ENCODE measurements at places on chromosomes 4 and X.

DNA sequence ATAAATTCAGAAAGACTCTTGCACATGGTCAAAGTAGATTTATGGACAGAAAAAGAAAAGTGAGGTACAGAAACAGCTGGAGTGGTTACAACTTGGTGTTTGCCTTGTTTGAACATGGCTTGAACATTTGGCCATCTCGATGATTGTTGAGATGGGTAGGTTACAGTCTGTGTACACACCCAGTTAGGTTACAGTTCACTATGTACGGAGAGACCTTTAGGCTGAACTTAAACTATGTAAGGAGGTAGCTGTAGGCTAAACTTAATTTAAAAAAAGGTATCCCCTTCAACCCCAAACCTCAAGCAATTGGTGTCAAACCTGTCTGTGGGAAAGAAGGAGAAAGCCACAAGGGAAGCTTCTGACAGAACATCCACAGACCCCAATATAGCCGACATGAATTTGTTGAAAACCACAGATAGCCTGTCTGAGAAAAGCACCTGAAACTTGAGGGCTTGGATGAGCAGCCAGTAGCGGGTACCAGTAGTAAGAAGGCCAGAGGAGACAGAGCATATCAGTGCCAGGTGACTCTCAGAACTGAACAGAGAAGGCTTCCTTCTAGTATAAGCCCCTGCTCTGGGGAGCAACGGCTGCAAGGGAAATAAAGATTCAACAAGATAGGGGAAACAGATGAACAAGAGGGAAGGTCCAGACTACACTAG, 247.9 kb upstream of the GALNTL6 start:
- no peak for DNase-seq

DNA sequence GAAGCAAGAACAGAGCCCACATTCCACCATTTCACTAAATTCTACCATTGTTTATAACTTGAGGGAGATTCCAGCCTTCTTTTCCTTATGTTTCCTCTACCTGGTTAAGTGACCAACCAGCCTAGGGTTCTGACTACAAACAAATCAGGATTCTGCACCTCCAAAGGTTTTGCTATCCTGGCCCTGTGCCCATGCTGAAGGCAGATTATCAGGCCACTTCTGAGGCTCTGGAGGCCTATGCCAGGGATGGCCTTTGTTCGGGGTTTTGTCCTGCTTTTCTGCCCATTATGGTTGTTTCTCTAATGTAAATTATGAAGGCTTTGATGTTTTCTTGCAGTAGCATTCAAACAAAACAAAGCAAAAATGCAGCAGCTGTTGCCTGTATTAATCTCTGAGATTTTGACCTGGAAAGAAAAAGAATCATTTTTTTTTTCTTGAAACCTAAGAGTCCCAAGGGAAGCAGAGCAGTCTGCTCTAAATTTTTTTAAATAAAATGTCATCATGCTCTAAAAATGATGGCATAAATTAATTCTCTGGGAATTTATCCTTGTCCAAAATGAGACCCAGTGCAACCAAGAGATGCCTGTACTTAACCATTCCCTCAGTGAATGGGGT, 55.6 kb downstream of the RNF150 start:
- peak; percentile 43 for DNase-seq

DNA sequence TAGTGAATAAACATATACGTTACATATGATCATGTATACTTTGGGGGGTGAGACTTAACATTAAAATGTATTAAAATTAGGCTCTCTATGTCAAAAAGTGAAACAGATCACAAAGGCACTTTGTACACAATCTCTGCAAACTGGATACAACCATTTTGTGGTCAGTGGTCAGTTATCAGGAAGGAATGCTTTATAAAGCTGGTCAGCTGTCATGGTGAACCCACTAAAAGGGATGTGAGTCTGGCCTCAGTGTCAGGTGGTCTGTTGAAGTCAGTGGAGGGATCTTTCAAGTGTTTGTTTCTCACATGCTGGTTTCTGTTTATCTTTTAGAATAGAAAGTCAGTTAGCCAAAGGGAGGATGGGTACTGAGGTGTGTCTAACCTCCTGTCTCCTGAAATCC, 875.5 kb upstream of the INTU start:
- no peak for DNase-seq

DNA sequence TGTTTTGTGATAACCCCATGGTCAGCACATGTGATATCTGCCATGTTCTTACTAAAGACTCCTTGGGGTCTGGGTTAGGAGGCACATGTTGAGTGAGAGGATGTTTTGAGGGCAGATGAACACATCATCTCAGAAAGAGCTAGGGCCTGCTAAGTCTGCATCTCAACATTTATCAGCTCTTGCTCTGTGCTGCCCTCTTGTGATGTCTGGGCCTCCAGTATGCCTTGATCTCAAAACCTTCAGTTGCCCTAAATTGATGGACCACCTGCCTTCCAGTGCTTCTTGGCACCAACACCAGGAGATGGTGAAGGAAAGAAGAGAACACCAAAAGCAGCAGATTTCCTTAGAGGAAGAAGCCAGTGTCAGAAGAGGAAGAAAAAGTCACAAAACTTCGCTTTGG, 22.5 kb downstream of the MID1 start:
- DNase-seq = no peak

- DNase-seq = peak; percentile 76
Observed at GRCh38 chr4:7894677-7895181, 44.9 kb downstream of the AFAP1 start.
